ENCODE measurements at places on chromosomes 6 and 20.
A peak's percentile ranks its signal among the peaks of the same experiment; 100 is the strongest.

- peak; percentile 44 for DNase-seq
Measured at GRCh38 chr20:33894798-33895197, 83.7 kb downstream of the CHMP4B start.

GRCh38 chr20:8647961-8648441 is 420.9 kb upstream of the PLCB4 start:
- DNase-seq, result no peak

DNA sequence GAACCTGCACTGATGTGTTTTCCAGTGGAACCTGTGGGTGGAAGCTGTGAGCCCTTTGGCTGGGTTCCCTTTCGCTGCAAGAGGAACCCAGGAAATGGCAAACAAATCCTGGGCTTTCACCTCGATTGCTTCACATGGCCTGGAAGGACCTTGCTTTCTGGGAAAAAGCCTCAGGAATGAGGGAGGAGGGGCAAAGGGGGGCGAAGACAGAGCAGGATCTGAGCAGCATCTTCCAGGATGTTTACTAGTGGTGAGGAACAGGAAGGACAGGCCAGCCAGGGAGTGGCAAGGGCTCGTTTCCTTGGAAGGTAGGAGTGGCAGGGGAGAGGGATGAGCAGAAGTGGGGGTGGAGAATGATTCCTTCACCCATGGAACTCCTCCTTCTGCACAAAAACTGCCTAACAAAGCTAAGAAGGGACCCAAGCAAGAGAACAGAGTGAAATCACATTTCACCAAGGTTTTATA is 5.9 kb downstream of the SLC2A10 start:
- DNase-seq, result peak; percentile 67

DNA sequence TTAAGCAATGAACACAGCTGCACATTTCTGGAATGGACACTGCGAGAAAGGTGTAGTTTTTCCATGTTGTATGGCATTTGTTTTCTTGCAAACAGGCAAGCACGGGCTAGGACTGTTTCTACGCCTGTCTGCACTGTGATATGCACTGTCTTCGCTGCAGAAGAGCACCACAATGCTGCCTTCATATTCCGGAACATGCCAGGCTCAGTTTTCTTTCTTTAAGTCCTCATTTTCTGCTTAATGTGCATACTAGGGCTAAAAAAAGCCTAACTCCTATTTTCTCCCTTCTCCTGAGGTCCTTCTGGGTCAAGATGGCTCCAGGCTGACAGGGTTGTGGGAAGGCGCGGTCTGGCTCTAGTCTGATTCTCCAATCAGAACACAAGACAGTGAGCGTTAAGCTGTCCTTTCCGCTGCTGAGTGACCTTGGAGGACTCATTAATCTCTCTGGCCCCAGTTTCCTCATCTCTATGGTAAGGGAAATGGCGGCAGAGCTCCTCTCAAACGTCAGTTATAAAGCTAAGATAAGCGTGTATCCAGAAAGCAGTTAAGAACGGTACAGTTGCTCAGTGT is 379.9 kb downstream of the C6orf118 start:
- no peak for DNase-seq

GRCh38 chr20:49624317-49624716 is 56.4 kb upstream of the PTGIS start:
- DNase-seq, result no peak

DNA sequence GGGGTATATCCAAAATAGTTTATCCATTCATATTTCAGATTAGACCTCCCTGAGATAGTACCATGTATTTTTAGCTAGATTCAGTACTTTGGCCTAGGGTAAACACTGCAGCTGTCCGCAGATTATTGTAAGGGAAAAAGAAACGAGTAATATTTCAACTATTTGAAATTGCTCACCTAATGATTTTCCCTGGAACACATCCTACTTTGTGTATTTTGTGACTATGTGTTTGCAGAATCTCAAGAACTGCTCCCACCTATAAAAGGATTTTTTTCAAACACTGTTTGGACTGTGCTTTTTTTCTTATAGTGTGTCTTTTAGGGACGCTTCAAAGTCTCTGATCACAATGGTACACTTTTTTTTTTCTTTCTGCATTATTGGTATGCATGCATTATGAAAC is 42.3 kb downstream of the RGS17 start:
- DNase-seq, result no peak

DNA sequence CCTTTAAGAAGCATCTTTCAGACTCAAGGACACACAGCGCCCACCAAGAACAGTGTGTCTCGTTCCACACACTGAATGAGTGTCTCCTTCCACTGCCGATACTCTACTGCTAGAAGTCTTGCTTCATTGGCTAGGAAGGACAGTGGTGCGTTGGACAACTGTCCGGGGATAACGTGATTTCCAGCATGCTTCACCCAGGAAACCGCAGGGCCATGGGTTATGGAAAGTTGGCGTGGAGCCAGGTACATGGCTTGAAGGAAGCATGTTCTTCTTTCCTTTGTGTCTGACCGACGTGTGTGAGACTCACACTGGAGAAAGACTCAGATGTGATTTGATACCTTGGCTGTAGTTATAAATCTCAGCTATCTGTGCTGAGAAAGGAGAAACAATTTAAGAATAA is 73.2 kb downstream of the SMOC2 start:
- peak; percentile 6 for DNase-seq

DNA sequence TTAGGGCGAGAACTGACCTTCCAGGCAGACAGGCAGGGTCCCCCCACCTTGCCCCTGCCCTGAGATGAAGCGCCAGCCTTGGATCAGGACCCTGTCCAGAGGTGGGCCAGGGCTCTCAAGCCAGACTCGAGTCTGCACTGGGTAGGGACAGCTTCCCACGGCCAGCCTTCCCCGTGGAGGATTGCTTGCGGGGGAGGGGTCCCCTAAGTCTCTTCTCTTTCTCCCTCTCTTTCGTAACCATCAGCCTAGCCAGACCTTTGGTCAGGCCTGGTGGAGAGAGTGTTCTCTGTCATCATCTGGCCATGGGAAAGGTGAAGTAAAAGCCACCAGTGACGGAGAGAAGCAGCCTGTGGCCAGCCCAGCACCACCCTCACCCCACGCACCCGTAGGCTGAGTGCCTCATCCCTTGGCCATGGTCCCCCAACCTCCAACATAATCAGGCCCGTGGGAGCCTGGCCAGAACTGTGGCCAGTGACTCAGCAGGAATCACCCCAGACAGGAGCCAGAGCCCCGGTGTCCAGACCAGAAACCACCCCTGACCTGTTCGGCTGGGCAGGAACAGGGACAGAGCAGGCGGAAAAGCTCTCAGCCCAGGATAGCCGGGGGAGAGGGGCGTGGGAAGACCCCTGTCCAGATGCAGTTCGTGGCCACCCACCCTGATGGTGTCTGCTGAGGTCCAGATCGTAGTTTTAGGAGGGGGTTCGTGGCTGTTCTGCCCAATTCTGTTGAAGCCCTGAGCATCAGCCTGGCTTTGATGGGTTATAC is 47.1 kb downstream of the SNAI1 start:
- peak; percentile 72 for DNase-seq

DNA sequence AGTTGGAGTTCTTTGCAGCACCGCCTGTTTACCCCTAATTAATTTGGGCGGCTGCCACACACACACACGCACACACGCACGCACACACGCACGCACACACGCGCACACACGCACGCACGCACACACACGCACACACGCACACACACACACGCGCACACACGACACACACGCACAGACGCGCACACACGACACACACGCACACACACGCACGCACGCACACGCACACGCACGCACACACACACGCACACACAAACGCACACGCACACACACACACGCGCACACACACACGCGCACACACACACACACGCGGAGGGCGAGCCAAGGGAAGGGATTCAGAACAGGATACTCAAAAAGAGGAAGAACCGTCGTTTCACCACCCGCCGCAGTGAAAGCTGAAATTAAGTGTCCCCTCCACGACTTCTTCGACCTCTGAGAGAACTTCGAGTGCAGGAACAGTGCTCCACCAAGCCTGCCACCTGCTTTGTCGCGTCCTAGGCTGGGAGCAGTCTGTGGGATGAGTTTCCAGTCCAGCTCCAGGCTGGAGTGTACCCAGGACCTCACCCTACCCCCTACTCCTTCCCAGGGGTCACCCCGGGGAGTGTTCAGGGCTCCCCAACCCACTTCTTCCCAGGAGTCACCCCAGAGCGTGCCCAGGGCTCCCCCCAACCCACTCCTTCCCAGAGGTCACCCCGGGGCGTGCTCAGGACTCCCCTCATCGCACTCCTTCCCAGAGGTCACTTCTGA is 1.1 kb downstream of the RNASET2 start:
- no peak for DNase-seq

- peak; percentile 67 for DNase-seq
Measured at GRCh38 chr6:137309078-137309762, 90.0 kb upstream of the IFNGR1 start.

GRCh38 chr20:14597206-14597715 is 259.8 kb upstream of the FLRT3 start:
- no peak for DNase-seq

GRCh38 chr20:14740380-14740779 is 403.0 kb upstream of the FLRT3 start:
- no peak for DNase-seq

DNA sequence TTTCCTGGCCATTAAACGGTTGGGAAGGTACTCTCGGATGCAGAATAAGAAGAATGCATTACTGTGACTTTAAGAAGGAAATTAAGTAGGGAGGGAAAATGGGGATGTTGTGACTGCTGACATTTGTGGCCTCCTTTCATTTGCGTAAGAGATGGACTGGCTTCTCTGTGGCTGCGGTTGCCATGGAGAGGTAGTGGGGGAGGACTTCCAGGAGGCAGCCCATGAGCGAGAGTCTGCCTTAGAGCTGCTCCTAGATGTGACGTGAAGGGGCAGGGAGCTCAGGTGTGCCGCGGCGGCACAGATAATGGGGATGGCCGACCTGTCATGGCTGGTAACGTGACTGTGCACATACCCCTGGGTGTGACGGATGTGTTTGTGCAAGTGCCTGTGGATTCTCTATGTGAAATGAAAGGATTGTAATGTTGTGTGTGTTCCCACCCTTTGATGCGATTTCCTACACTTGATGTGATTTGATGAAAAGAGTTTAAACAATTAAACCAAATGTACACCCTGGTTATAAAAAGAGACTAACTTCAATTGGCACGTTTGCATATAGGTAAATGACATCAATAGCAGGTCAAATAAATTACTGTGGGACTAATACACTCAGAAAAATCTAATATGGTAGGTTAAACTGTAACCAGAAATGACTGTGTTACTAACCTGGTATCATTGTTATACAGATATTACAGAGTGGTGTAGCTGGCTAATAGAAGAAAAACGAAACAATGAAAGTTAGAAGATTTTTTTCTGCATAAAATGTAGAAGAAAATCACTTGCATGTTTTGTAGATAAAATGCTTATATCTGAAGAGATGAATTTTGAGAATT is 48.9 kb downstream of the HIVEP1 start:
- DNase-seq, result no peak

DNA sequence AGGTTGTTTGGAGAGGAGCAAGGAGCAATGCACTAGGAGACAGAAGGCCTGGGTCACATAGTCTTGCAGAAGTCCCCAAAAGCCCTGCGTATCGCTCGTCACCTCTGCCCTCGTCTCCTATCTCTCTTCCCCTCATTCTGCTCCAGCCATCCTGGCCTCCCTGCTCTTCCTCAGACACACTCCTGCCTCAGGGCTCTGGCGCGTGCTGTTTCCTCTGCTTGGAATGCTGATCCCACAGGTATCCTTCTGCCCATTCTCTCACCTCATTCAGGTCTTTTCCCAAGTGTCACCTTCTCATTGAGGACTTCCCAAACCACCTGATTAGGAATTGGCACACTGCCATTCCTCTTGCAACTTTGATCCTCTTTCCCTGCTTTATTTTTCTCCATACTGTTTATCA is 9.0 kb upstream of the SLC2A10 start:
- DNase-seq, result no peak

- DNase-seq, result no peak
Measured at GRCh38 chr6:109296452-109296851, 85.8 kb downstream of the CD164 start.

DNA sequence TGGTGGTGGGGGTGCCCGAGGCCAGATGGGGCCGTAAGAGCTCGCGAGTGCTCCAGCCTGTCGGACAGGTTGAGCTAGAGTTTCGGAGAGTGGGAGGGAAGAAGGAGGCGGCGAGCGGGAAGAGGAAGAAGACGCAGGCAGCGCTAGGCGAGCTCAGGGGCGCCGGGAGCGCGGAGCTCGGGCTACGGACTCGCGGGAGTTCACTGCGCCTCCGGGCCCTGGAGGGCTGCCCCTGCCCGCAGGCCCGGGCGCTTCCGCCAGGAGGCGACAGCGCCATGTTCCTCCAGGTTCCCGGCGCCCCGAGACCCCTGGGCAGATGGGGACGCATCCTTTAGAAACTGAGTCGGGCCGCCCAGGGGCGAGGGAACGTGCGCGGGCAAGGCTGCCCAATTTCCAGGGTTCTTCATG is 984 bp downstream of the TFAP2C start:
- DNase-seq, result peak; percentile 83

DNA sequence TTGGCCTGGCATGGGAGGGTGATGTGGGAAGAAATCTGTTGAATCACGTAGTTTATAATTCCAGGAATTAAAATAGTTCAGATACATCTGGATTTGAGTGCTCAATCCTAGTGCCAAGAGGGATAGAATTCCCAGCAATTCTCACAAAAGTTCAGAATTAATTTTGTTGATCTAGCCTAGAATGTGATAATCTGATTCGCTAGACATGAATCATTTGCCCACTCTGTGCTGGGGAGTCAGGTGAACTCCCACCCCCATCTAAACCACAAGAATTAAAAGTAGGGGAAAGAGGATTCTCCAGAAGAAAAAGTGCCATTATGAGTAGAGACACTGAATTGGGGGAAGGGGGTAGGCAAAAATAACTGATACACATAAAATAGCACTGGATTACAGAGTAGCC is 85.0 kb downstream of the LIN28B start:
- DNase-seq, result peak; percentile 7

DNA sequence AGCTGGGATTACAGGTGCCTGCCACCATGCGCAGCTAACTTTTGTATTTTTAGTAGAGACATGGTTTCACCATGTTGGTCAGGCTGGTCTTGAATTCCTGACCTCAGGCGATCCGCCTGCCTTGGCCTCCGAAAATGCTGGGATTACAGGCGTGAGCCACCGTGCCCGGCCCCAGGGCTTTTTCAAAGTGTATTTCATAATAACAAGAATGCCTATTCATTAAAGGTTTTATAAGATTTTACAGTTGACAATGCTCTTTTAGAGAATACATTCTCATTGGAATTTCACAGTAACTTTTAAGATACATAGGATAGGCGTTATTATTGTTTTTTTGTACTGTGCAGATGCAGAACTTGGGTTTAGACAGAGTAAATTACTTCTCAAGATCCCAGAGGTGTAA is 52.6 kb upstream of the PTPRK start:
- DNase-seq, result no peak

- DNase-seq, result no peak
Measured at GRCh38 chr6:70551566-70551965, 15.2 kb upstream of the SDHAF4 start.

DNA sequence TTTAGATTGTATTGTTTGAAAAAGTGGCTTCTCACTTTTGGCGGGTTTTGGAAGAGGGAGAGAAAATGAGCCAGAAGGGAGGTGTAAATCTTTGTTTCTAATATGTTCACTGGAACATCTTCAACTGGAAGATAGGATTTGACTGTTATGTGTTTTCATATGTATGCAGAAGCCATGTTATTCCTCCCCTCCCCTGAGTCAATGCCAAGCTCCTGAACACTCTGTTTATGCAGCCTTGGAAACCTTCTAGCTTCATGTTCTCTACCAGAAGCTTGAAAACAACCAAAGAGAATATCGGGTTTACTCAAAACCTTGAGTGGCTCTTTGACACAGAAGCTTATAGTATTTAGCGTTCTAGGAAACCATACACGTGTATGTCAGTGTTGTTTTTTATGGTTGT is 279.1 kb downstream of the PRL start:
- no peak for DNase-seq

GRCh38 chr6:55818482-55818881 is 56.9 kb downstream of the BMP5 start:
- no peak for DNase-seq

GRCh38 chr20:50298554-50299324 is 108.1 kb downstream of the CEBPB start:
- DNase-seq, result no peak

Data from fibroblast of skin of back (primary cell).